Tongue (tissue), 3 donors: ENCODE measurements at places on chromosomes 7 and 10. TPM values are rescaled to one million over a fixed set of nuclear protein-coding genes. Genes with fewer than 3 reads are reported as not detected.

DNA sequence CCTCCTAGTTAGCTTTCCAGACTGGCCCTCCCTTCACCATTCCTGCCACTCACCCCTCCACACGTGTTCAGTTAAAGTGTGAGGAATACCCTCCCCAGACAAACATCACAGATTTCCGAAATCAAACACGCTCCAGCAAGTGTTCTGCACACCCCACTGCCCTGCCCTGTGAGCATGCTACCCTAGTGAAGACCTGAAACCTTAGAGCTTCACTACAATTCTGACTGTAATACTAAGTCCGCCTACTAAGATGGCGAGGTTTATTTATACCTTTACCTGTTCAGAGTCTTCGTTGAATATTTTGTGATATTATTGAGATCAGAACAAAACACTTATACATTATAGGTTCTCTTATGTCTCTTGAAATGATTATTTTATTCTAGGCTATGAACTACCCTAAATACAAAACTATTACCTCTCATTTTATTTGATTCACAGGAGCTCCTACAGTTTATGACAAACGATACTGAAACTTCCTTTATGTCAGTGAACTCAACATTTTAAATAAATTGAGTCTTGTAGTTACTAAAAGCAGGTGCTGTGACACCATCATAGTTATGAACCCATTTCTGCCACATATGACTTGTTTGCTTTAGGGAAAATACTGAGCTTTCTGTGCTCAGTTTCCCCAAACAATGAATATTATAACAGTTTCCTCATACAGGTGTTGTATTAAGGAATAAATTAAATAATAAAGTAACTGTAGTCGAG lies 8.6 kb downstream of the SCIN start:
- DNase-seq: no peak

DNA sequence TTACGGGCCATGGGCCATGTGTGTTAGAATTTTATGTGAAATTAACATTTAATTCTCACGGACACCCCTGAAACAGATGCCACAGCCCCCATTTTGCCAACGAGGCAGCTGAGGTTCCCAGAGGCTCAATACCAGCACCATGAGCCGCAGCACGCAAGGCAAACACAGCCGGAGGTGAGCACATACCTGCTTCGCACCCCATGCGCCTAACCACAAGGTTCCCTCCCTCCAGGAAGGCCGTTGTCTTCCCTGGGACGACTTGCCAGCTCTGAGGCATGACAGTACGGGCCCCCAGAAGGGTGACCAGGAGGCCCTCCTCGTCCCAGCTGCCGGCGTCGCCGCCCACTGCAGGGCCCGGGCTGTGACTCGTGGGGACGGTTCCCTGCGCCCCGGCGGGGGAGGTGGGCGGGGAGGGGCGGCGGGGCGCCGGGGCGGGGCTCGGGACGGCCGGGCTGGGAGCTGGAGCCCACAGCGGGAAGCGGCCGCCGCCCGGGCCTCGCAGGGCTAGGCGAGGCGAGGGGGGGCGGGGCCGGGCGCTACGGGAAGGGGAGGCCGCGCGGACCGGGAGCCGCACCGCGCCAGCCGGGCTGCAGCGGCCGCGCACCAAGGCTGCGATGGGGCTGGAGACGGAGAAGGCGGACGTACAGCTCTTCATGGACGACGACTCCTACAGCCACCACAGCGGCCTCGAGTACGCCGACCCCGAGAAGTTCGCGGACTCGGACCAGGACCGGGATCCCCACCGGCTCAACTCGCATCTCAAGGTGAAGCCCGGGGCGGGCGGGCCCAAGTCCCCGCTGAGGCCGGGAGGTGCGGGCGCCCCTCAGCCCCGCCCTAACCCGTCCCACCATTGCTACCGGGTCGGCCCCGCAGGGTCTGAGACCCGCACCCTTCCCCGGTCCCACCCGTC lies at the start of gene CAV2:
CAV2 (plus strand) TSS at position 571 of the 910 bp plus-strand sequence; CDS start at position 615, 44 bp downstream.
- DNase-seq: peak; percentile 72

- DNase-seq: no peak
These were observed 733.5 kb upstream of the LRRTM3 start for GRCh38 chr10:66192162-66192831.

GRCh38 chr7:4707217-4707741 lies 25.2 kb downstream of the FOXK1 start:
- DNase-seq: no peak

DNA sequence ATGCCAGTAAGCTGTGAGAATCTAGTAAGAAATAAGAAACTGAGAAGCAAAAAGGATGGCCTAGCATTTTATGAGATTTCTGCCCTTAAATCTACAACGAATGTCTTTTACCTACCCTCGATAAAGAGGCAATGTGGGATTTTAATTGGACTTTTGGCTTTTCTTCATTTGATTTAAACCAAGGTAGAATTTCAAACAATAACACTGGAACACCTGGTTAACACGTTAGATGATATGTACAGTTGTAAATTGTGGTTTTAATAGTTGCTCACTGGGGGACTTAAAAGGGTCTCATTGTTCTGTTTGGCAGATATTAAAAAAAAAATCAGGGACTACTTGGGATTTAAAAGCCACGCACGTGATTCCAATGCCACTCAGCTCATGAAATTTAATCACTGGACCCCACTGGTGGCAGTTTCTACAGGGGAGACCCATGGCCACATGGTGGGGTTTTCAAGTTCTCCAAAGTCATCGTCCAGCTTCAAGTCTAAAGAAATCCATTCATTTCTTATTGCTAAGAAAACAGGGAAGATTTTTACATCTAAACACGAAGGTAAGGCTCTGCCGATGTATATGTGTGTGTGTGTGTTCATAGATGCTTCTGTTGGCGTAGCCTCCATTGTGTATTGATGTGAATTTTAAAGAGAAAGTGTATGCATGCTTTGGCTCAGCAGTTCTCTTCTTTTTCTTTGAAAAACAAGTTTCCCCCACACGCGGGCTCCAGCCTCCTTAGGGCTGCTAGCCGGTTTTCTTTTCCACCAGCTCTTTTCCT lies 588.6 kb upstream of the MKI67 start:
- DNase-seq: no peak

DNA sequence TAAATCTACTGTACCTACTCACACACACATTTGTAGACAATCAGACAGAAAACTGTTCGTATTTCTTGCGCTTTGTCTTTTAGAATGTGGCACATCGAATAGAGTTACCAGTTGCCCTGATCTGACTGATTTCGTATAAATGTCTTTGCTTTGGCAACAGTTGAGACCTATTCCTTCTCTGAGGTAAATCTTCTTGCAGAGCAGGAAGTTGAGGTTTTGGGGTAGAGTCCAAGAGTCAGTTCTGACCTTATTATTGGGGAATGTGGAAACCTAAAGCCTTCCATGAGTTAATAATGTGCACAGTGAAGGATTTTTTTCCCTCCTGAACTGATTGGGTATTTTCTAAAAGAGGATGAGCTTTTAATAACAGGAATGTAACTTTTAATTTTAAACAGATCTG lies 135.3 kb downstream of the KIAA1217 start:
- peak; percentile 62 for DNase-seq

DNA sequence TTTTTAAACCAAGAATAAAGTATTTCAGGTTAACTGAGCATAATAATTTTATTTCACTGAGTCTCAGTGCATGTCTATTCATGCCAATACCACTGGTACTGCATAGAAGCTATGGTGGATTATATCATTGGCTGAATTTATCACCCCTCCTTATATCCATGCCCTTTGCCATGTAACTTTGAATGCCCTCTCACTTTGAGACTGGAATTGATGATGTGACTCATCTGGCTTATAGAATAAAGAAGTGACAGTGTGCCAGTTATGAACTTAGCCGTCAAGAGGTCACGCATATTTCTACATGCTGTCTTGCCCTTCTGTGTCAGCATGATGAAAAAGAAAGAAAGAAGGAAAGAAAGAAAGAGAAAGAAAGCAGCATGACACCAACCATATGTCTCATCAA lies 20.7 kb upstream of the ABLIM1 start:
- no peak for DNase-seq

GRCh38 chr7:51262796-51263531 lies 53.6 kb downstream of the COBL start:
- no peak for DNase-seq

DNA sequence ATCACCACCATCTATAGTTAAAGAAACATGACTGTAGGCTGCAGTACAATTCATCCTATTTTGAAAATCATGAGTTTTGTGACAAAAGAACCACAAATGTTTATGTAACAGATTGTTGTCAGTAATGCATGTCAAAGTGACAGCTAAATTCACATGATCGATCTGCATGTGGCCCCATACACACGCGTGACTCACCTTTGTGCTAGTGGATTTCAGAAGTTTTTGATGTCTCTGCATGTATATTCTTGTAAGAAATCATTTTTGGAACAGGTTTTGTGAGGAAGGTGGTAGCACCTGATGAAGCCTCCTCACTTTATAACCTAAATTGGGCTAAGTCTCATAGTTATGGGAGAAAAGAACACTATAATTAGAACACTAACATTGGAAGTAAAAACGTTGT lies 17.1 kb downstream of the RNF32 start:
- DNase-seq: no peak

GRCh38 chr10:85620807-85621206 lies 745.8 kb downstream of the GRID1 start:
- no peak for DNase-seq

- no peak for DNase-seq
These were observed 161.3 kb upstream of the SHH start for GRCh38 chr7:155973451-155973997.

DNA sequence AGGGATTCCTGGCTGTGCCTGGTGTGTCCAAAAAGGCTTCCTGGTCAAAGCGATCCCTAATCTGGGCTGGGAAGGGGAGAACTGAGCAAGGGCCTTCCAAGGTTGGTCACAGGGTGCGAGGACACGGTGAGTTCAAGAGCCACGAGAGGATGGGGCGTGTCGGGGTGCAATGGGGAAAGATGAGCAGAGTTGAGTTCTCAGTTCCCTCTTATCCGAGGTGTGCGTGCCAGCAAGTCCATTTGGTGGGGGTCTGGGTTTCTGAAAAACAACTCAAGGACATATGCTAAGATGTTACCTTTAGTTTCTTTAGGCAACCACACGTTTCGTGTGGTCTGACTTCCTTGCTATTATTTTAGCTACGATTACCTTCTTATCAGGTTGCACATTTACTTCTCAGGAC lies 1.3 kb downstream of the ZNF775 start:
- DNase-seq: no peak

GRCh38 chr7:114444196-114444595 lies 29.6 kb downstream of the FOXP2 start:
- no peak for DNase-seq

DNA sequence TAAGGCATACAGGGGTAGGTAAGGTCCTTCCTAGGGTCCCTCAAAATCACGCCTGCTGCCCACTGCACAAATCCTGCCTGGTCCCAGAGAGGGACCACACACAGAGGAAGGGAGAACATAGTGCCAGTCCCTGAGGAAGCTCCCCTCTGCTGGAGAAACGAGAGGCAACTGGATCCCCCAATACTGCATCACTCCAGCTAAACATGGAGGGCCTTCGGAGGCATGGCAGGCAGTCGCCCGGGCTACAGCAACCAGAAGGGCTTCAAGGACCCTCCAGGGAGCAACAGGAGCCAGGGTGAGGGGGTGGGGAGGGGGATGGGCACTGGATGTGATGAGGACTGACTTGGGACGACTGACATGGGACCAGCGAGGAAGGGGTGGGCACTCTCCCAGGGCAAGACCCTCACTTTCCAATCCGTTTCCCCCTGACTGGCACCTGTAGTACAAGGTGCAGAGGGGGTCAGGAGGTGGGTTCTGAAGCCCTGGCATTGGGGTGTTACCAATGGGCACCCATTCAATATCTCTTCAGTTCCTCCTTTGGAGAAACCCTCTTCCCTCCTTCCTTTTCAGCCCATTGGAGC lies 21.7 kb downstream of the DDIT4 start:
- no peak for DNase-seq

GRCh38 chr10:7014721-7015120 lies 396.1 kb downstream of the SFMBT2 start:
- DNase-seq: no peak

GRCh38 chr7:118186501-118186900 lies 2.5 kb downstream of the LSM8 start:
- no peak for DNase-seq

DNA sequence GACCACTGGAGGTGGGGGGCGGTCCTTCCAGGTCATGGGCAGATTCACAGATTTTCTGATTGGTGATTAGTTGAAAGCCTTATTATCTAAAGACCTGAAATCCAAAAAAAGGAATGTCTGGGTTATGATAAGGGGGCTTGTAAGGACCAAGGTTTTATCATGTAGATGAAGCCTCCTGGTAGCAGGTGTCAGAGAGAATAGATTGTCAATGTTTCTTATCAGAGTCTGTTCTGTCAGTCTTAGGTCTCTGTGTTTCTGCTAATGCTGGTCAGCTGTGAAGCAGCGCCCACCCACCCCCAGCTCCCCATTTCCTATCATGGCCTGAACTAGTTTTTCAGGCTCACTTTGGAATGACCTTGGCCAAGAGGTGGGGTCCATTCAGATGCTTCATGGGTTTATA lies 21.2 kb downstream of the TES start:
- DNase-seq: no peak

GRCh38 chr7:73349763-73350162 lies 21.8 kb downstream of the FKBP6 start:
- no peak for DNase-seq

DNA sequence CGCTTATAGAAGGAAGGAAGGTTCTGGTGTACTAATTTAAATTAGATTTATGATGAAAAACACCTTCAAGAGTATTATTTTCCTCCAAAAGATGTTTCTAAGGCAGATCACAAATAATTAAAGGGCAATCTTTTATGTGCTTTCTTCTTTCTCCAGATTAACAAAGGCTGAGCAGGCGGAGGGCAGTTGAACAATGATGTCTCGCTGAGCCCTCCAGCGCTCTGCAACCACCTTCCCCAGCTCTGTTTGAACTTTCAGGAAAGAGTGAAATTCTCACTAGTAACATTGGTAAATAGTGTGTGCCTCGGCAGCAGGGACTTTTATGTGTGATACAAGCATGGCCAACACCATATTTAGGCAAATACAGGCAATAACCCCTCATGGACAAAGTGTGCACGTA lies 379.1 kb upstream of the MKI67 start:
- DNase-seq: no peak

GRCh38 chr10:47396311-47396717 lies 12.2 kb upstream of the ZNF488 start:
- peak; percentile 40 for DNase-seq

DNA sequence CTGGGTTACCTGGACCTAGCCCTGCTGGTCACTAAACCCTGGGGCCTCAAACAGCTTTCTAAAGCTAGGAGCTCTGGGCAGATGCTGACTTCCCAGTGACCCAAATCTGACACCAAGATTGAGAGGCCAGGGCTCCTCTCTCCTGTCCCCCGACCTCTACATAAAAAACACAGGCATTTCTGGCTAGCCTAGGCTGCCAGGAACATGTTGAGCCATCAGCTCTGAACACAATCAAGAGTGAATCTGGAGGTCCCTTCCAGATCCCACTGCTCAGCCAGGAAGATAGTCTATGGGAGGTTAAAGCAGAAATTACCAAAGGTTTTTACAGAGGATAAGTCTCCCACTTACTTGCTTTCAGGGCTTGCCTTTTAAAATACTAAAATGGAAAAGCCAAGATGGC lies 22.1 kb upstream of the PDE1C start:
- no peak for DNase-seq

- no peak for DNase-seq
These were observed 163.4 kb upstream of the MKLN1 start for GRCh38 chr7:131164025-131164925.

The MLXIPL gene
- total RNA-seq: 3.4 TPM

The ABCC2 gene
- total RNA-seq: 0.72 TPM

The LIPJ gene
- total RNA-seq: 0.21 TPM

The UPK3B gene
- 2.2 TPM for total RNA-seq

The NKX1-2 gene
- total RNA-seq: not detected

The FAM180A gene
- 1.4 TPM for total RNA-seq

The FLNC gene
- 1,540 TPM for total RNA-seq

The CLRN3 gene
- not detected for total RNA-seq

The ICA1 gene
- total RNA-seq: 4.6 TPM

The FAM237B gene
- total RNA-seq: not detected

The NEURL1 gene
- 46.2 TPM for total RNA-seq

The TMEM72 gene
- 0.41 TPM for total RNA-seq

The HOXA3 gene
- total RNA-seq: 2.4 TPM
